ENCODE measurements at places on chromosomes 5 and 9. TPM values are rescaled to one million over a fixed set of nuclear protein-coding genes. Genes with fewer than 3 reads are reported as not detected.

- no peak for DNase-seq
Observed at GRCh38 chr5:168826246-168826725, 247.1 kb upstream of the PANK3 start.

DNA sequence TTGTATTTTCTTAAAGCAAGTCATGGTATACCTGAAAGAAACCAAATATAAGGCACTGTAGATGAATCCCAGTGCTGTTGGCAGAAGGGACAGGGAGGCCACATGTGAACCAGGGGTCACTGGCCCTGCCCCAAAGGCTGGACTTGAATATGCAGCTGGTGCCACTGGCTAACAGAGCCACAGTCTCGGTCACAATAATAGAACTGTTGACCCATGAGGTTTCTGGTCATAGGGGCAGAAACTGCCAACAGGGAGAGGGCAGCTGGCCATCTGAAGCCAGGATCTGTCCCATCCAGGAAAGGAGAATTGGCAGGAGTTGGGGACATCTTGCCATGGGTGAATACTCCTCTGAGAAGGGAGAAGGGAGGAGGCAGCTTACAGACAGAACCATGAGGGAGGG, 31.9 kb downstream of the PALM2AKAP2 start:
- no peak for DNase-seq

Gene SLC6A3
- total RNA-seq = not detected

Gene TMEM161B
- 43.8 TPM for total RNA-seq

Gene SPINK1
- total RNA-seq = 12.1 TPM

- no peak for DNase-seq
Observed at GRCh38 chr9:94984891-94985476, 258.5 kb downstream of the AOPEP start.

GRCh38 chr5:109125755-109126429, 283.9 kb downstream of the PJA2 start:
- no peak for DNase-seq

GRCh38 chr9:126327006-126327713, 531 bp downstream of the MVB12B start:
- DNase-seq = no peak

Gene GPSM1
- 21.4 TPM for total RNA-seq

Gene OTP
- total RNA-seq = not detected

- DNase-seq = no peak
Observed at GRCh38 chr5:151259931-151260330, 6.9 kb downstream of the GM2A start.

GRCh38 chr5:168951356-168951755, 349.6 kb downstream of the SLIT3 start:
- no peak for DNase-seq

- DNase-seq = no peak
Observed at GRCh38 chr5:34007201-34007620, 639 bp downstream of the AMACR start.

DNA sequence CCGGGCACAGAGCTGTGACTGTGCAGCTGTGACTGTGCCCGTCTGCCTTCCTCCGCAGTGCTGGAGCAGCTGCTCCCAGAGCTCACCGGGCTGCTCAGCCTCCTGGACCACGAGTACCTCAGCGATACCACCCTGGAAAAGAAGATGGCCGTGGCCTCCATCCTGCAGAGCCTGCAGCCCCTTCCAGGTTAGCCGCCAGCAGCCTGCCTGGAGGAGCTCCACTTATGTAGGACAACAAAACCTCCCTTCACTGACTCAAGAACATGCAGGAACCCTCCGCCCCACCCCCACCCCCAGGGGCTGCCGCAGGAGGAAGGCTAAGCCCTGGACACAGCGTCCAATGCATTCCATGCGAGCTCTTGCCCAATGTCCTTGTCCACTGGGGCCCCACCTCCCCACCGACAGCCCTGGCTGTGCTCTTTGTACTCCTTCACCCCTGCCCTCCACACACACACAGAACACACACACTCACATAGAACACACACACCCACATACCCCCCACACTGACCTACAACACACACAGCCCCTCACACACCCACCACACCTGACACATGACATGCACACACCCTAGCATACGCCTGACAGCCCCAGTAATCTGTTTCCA, 27.9 kb downstream of the AFAP1L1 start:
- DNase-seq = no peak

DNA sequence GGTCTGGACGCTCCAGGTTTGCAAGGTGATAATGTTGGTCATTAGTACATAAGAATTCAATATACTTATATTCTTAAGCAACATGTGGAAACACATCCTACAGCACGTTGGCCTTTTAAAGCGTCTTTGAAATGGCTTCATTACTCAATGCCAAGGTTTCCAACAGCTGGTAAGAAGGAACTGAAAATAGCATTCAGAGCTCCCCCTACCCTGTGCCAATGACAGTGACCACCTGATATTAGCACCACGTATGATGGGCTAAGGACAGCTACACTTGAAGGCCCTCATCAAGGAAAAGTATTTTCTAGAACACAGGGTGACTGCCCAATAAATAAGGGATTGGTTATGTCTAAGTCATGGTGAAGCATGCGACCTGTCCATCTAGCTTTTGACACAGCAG, 9.9 kb downstream of the ZNF622 start:
- no peak for DNase-seq

DNA sequence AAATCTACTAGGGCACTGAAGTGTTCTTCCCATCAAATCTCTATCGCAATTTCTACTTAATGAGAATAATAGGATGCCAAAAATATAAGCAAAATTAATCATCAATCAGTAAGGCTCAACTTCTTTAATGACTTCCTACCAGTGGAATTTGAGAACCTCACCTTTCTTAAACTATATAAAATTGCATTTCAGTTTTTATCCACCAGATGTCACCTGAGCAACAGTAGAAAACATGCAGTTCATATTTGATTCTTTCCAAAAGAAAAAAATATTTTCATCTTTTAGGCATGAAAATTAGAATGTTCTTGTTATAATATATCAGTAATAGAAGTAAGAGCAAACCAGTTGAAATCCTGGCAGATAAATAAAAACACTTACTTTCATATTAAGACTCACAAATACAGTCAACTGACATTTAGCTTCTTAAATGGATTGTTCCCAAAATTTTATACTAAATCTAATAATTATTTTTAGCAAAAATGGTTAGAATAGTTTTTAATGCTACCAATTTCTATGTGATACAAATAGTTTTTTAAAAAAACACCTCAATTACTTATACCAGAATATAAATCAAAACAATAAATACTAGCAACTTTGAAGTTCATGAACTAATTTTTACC, 13.4 kb upstream of the CCDC112 start:
- DNase-seq = peak; percentile 64

GRCh38 chr5:141031006-141031405, 20.2 kb upstream of the PCDHB1 start:
- DNase-seq = no peak

Gene SYK
- total RNA-seq = 0.74 TPM

Gene IL7R
- 0.16 TPM for total RNA-seq

Gene RETREG1
- 49.3 TPM for total RNA-seq

Gene PCDHA1
- total RNA-seq = 0.48 TPM

Gene NTRK2
- total RNA-seq = 1.0 TPM

DNA sequence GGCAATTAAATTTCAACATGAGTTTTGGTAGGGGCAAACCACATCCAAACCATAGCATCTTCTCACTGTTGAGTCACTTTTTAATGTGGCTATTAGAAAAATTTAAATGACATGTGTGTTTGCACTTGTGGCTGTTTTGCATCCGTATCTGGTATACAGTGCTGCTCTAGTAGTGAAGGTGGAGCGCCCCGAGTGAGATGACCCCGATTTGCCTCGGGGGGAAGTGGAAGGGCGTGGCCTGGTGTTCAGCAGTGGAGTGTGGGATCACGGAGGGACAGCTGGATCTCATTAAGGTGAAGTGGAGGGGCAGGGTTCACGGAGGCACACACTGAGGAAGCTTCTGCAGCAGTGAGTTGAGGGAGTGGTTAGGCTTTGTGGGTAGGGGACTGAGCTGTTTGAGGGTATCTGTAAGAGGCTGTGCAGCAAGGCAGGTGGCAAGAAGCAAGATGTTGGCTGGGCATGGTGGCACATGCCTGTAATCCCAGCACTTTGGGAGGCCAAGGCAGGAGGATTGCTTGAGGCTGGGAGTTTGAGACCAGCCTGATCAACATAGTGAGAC, 6.2 kb upstream of the GMCL2 start:
- no peak for DNase-seq

DNA sequence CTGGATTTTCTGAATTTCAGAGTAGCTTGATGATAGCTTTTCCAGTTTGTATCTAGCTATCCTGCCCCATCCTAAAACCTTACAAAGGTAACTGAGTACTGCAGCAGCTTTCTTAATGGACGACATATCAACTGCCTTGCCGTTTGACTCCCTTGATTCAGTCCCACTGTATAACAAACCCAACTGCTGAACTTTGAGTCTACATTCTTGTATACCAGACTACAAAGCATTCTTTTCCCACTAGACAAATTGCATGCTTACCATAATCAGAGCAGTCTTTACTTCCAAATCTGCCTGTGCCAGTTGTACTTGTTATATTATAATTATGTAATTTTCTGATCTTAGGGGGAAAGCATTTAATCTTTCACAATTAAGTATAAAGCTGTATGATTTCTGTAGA, 47.3 kb downstream of the ANKRD31 start:
- no peak for DNase-seq

Gene FGFR4
- total RNA-seq = 16.6 TPM
